ENCODE measurements at places on chromosomes 12 and 14.

- no peak for DNase-seq
Observed at GRCh38 chr14:67141146-67141900, 47.9 kb upstream of the GARIN2 start.

- no peak for DNase-seq
Observed at GRCh38 chr14:102362084-102362483, 606 bp downstream of the CINP start.

DNA sequence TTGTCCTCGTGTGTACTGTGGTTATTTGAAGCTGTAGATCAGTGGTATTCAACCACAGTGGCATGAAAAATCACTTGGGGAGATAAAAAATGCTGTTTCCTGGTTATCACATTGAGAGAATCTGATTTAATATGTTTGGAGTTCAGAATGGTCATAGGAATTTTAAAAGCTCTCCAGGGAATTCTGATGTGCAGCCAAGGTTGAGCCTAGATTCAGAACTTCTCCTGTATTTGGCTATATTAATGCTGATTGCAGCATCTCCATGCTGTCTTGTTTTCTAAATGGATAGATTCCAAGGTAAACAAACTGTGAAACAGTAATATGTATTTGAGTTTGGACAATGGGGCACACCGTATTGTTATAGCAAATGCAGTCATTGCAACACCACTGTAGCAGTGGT lies 982.2 kb upstream of the FBXO33 start:
- DNase-seq: no peak

GRCh38 chr14:50739186-50739585 lies 71.1 kb upstream of the SAV1 start:
- DNase-seq: no peak

GRCh38 chr14:48693793-48694192 lies 892.4 kb downstream of the RPS29 start:
- DNase-seq: no peak

- DNase-seq: no peak
Observed at GRCh38 chr12:56220611-56221231, 1.0 kb downstream of the RNF41 start.

DNA sequence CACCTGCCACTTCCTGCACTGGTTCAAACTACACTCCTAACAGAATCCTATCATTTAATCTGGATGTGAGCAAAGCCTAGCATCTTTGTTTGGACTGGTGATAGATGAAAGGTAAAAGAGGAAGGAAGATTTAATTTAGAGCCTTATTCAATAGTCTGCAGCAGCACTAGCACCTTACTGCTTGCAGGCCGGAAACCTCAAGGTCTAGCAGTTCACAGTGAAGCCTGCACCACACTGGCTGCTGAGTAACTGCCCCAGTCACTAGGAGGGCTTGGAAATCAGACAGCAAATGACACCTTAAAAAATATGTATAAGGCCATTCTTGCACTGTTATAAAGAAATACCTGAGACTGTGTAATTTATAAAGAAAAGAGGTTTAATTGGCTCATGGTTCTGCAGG lies 358.0 kb downstream of the DAD1 start:
- DNase-seq: no peak

DNA sequence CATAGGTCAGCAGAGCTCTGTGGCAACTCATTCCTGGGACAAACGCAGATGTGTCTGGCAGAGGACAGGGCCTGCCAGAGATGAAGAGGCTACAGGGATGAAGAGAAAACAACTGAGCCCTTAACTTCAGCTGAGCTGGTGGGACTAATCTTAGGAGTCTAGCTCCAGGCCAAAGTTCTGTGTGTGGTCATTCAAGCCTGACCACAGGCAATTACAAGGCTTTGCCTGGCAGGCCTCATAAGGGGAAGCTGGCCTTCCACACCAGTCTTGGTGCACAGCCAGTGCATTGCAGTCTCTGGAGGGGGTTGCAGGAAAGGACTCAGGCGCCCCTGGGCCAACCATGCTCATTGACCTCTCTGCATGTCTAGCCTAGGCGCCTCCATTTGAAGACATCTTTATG lies 127.6 kb upstream of the DAAM1 start:
- no peak for DNase-seq

DNA sequence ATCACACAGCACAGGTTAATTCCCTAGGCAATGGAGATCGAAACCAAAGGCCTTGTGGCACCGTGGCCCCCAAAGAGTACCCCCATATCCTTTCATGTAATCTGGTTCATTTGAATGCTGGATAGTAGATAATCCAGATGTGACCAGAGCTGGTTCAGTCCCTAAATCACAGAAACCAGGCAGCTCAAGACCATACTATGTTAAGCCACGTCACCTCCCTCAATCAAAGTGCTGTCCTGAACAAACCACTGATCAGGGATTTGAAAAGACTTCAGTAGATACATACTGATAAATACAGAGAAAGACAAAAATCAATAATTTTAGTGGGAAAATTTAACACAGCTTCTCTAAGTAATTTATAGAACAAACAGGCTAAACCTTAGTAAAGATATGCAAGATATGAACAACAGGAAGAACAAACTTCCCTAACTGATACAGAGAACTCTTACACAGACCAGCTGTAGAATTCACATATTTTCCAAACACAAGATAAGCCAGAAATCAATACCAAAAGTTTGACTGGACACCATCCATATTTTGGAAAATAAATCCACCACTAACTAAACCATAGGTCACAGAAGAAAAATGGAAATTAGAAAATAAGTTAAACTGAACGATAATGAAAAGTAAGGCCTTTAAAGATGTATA lies 67.1 kb downstream of the BCAT1 start:
- DNase-seq: no peak

GRCh38 chr12:96164951-96165811 lies 29.0 kb upstream of the ELK3 start:
- DNase-seq: no peak

GRCh38 chr14:101198398-101199027 lies 295.0 kb upstream of the RTL1 start:
- DNase-seq: no peak
